Urothelium cell line (cell line): ENCODE measurements at places on chromosomes 13 and 19.
A peak's percentile ranks its signal among the peaks of the same experiment; 100 is the strongest.

- no peak for DNase-seq
These were observed 39.6 kb downstream of the LTBP4 start for GRCh38 chr19:40640744-40641143.

DNA sequence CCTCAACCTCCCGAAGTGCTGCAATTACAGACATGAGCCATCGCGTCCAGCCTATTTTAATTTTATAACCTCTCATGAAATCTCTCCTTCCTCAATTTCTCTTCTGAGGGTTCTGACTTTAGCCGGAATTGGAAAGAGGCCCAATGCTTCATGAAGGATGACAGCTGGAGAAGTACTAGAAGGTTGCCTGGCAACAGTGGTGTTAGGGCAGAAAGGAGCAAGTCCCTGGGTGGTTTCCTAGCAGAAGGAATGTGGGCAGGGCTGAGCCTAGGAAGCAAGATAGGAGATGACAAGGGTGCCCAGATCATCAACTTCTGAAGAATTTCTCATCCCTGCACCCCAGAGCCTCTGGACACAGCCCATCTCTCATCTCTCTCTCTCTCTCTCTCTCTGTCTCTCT is 25.8 kb downstream of the CACNG6 start:
- DNase-seq, result peak; percentile 22

GRCh38 chr13:103236213-103236612 is 170.0 kb upstream of the SLC10A2 start:
- DNase-seq, result no peak

GRCh38 chr13:25588336-25589060 is 216.7 kb downstream of the ATP8A2 start:
- no peak for DNase-seq

DNA sequence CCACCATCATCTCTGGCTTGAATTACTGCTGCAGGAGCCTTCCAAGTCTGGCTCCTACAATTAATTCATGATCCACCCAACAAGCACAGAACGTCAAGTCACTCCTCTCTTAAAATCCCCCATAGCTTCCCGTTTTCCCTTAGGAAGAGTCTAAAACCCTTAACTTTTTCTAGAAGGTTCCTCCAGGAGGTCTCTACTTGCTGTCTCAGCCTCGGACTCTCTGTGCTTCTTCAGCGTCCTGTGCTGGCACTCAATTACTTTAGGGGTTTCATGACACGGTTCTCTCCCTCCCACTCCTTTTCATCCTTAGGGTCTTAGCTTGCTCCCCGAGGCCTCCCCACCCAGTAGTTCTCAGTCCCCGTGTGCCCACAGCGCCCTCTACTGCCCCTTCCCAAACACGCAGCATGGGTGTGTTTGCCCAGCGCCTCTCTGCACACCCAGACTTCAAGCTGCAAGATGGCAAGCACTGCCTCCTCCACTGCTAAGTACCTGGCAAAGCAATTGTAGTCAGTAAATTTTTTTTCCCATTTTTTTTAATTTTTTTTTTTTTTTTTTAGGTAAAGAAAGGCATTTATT is 25.8 kb upstream of the MAP3K10 start:
- DNase-seq, result peak; percentile 40

- DNase-seq, result no peak
These were observed 6.4 kb downstream of the IRS2 start for GRCh38 chr13:109779876-109780510.

- DNase-seq, result no peak
These were observed 6.2 kb upstream of the CYP2A7 start for GRCh38 chr19:40888191-40888590.

GRCh38 chr13:68810660-68811059 is 1297.0 kb upstream of the ATXN8OS start:
- no peak for DNase-seq

DNA sequence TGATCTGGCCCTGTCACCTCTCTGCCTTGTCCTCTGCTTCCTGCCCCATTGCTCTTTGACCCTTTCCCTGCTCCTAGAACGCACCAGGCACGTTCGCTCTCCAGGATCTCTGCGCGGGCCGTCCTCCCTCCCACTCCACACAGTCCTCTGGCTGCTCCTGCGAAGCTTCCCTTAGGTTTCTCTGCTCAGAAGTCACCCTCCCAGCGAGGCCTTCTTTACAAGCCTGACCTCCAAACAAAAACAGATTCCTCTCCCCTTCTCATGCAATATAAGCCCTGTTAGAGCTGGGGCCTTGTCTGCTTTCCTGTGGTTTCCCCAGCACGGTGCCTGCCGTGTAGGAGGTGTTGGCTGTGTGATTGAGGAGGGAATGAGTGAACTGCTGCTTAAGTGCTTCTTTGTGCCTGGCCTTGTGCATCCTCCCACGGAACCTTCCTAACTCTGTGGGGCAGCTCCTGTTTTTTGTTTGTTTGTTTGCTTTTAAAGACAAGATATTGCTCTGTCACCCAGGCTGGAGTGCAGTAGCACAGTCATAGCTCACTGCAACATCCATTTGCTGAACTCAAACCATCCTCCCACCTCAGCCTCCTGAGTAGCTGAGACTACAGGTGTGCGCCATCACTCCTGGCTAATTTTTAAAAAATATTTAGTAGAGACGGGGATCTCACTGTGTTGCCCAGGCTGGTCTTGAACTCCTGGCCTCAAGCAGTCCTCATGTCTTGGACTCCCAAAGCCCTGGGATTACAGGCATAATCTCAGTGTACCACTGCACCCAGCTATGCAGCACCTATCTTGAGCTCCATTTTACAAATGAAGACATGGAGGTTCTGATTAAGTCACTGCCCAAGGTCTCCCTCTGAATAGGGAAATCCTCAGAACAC is 82.0 kb downstream of the SIPA1L3 start:
- no peak for DNase-seq

DNA sequence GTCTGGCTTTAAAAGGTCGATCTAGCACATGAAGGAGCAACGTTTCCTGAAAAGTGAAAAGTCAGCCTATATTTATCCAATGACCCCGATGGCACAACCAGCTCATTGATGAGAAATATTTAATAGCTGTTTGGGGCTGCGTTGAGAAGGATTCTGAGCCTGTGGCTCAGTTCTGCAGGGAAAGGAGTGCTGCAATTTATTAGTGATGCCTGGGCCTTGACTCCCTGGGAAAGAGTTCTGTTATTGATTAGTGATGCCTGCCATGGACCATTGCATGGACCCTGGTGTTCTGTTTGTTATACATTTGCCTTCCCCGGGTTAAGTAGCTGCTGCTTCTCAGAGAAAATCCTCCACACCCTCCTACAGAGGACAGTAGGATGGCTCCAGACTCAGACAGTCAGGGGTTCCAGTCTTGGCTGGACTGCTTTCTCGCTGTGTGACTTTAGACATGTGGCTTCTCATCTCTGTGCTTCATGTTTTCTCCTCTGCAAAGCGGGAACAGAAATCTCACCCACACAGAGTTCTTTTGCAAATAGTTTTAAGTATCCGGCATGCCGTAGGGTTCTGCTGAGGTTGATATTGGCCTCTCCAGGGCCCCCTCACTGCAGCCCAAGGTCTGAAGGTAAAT is 17.7 kb upstream of the PTPRS start:
- DNase-seq, result peak; percentile 57

DNA sequence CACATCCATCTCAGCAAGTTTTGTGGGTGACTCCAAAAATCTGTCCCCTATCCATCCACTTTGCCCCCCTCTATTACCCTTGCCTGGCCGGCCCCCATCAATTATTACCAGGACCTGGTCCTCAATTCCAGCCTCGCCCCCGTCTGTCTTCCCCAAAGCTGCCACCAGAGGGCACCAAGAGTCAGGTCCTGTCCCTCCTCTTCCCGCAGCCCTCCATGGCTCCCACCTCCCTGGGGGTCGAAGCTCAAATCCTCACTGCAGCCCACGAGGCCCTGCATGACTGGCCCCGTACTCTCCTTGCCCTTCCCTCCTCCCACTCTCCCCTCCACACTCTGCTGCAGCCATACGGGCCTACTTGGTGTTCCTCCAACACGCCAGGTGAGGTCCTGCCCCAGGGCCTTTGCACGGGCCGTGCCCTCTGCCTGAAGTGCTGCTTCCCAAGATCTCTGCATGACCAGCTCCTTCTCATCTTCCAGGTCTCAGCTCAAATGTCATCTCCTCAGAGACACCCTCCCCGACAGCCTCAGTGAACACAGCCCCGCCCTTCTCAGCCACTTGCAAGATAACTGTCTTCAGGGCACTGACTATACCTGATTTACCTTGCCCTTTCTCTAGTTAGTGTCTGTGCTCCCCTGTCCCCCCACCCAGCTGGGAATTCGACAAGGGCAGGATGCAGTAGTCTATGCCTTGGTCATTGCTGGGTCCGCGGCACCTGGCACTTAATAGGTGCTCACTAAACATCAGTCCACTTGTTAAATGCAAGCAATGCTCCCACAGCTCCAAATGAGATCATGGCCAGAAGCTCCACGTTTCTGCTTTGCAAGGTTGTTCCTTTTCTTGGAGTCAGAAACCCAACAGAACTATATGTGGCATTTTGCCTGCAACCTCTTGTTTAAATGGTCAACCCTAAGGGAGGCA is 16.8 kb upstream of the SEMA6B start:
- peak; percentile 53 for DNase-seq

DNA sequence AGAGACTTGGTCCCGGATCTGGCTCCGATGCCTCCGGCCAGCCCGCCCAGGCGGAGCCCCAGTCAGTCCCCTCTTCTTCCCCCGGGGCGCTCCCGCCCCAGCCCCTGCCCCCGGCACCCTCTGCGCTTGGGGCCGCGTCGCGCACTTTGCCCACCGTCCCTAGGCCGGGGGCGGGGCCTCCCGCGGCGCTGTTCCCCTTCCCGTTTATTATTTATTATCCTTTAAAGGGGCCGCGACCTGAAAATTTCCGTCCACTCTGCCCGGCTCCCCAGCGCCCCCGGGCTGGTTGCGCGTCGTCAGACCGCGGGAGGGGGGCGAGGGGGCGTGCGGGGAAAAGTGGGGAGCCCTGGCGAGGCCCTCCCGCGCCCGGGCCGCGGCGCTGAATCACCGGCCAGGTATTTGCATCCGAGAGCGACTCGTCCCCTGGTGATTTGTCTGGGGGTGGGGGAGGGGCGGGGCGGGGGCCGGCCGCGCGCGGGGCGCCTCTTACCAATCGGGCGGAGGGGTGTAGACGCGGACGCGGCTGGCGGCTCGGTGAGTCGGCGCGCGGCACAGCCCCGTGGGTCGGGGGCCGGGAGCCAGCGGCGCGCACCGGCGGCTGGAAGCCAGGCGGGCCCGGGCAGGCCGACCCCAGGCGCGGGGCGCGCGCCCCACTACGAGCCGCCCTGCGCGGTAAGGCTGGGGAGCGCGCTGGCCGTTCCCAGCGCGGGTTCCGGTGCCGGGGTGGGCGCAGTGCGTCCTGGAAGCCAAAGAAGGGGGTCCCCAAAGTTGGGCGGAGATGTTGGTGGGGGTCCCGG is at the start of gene ARID3A:
Gene ARID3A, plus strand, starts transcription at position 510 of the 797 bp plus-strand sequence. CDS start 3,494 bp downstream, outside the sequence.
- DNase-seq, result peak; percentile 78

DNA sequence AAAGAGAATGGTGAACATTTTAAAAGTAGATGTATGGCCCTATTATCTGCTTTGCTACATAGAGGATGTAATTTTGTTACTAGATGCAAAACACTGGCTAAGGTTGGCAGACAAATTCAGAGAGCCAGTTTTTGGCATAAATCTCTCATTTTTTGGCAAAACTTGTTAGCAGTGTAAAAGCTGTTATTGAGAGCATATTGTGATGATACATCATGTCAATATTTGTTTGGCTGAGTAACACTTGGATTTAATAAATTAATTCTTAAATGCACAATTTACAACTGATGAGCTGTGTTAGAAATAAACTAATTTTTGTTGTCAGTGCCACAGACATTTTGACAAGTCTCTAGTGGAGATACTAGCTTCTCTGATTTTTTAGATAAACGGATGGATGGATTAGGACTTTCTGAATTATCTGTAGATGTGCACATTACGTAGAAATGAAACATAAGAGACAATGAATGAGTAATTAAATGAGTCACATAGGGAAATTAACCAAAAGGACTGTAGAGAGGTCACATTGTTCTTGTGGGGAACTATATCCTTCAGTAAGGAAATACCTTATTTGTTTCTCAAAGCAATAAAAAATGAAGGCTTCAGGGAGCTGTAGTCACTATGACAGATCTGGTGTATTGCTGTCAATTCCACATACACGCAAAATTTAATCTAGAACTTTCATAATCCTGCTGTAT is 17.4 kb downstream of the UFM1 start:
- no peak for DNase-seq

- DNase-seq, result no peak
These were observed 19.3 kb downstream of the DPP9 start for GRCh38 chr19:4704317-4704673.

DNA sequence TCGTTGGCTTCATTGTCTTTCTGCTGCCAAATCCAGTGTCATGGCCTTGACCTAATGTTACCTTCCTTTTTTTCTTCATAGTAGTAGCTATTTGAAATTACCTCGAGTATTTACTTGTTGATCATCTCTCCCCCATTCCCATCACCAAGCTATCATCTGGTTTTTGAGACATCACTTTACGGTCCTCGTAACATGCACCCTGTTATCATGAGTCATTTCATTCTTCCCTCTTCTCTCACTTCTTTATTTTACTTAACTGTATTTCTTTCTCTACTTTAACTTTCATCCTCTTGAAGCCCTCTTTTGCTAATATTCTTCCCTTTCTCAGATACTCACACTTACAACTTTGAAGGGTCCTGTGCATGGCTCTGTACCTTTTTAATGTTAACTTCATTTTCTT is 31.8 kb downstream of the TPP2 start:
- no peak for DNase-seq

DNA sequence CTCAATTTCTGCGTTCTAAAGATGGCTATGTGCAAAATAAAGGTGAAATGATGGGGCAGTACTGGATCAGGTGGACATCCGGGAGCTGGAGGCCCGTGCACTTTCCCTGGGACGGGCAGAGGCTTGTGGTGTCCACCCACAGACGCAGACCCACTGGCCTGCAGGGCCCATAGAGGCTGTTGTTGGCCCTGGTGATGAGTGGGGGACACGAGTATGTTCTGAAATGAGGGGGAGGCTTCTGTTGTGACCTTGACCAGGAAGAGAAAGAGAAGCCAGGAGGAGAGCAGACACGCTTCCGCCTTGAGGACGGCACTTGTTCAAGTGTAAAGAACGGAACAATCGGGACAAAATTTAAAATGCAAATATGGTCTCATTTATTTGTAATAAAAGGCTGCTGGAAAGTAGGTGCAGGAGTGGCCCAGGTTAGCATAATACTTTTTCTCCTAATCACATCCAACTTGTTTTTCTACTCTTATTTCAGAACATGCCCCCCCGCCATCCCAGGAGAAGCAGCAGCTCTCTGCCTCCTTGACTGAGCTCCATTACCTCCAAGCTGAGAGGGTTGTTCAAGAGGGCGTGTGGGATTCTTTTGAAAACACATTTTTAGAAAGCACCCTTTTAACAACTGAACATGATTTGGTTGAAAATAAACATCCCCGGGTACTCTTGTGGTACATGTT is 27.1 kb downstream of the ATP11A start:
- no peak for DNase-seq

GRCh38 chr19:38061294-38061693 is 154.3 kb downstream of the SIPA1L3 start:
- DNase-seq, result peak; percentile 89
